ENCODE measurements at places on chromosomes 3 and 15.

GRCh38 chr15:39413558-39413957 lies 167.3 kb upstream of the THBS1 start:
- H3K4me1 ChIP-seq = no peaks in the 10 kb centered on the region
- no peak for DNase-seq
- no peak overlapping the region for H3K4me3 ChIP-seq
- H3K27me3 ChIP-seq = peaks cover 9% of the 10 kb centered on the region

DNA sequence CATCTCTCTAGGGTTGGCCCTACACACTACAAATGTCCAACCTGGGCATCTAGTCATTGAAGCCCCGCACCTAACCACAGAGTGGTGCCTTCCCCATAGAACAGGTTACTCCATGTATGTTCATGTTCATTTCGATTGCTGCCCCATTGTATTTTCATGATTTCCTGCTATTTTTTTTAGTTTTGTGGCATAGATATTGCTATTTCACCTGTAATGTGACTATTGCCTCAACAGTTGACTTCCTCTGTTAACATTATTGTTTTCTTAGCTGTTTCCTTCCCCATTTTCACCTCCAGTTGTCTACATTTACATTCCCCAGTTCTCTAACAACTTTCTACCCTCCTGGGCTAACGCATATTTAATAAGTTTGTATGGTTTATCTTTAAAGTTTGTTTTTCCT lies 137.7 kb upstream of the RBMS3 start:
- no peaks in the 10 kb centered on the region for H3K36me3 ChIP-seq
- H3K4me3 ChIP-seq = no peak overlapping the region
- H3K27me3 ChIP-seq = no peaks in the 10 kb centered on the region
- peaks cover 25% of the 10 kb centered on the region for H3K4me1 ChIP-seq
- DNase-seq = no peak

- H3K36me3 ChIP-seq = peaks cover 7% of the 10 kb centered on the region
- peaks cover 21% of the 10 kb centered on the region for H3K4me1 ChIP-seq
- no peak overlapping the region for H3K27ac ChIP-seq
- no peak overlapping the region for H3K4me3 ChIP-seq
Observed at GRCh38 chr15:66783314-66783713, 81.3 kb downstream of the SMAD6 start.

- H3K27me3 ChIP-seq = peaks cover 13% of the 10 kb centered on the region
- no peaks in the 10 kb centered on the region for H3K4me1 ChIP-seq
- no peak overlapping the region for H3K4me3 ChIP-seq
- no peak overlapping the region for H3K27ac ChIP-seq
- no peaks in the 10 kb centered on the region for H3K36me3 ChIP-seq
- no peak for DNase-seq
Observed at GRCh38 chr3:12237912-12238650, 50.8 kb upstream of the PPARG start.
